ENCODE measurements at places on chromosomes 4 and X.
A peak's percentile ranks its signal among the peaks of the same experiment; 100 is the strongest.

- no peak for DNase-seq
Measured at GRCh38 chr4:184270808-184271413, 53.2 kb upstream of the ENPP6 start.

DNA sequence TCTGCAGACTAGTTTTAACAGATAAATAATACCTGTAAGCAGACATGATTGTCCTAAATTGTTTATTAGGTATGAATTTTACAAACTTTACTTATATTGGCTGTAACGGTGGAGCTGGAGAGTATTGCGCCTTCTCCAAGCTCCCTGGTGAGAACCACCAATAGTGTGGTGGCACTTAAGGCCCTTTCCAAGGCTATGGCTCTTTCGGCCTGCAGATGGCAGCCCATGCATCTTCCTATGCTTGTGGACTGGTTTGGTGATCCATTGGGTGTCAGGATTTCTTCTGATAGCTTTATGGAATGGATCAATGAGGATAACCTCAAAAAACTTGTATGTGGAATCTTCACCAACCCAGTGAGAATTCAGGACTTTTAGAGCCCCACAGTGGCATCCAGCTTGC lies 7.8 kb downstream of the LARP1B start:
- no peak for DNase-seq

- no peak for DNase-seq
Measured at GRCh38 chr4:69986663-69987062, 9.1 kb upstream of the STATH start.

GRCh38 chr4:109472343-109472761 lies 38.7 kb downstream of the SEC24B start:
- DNase-seq = no peak

DNA sequence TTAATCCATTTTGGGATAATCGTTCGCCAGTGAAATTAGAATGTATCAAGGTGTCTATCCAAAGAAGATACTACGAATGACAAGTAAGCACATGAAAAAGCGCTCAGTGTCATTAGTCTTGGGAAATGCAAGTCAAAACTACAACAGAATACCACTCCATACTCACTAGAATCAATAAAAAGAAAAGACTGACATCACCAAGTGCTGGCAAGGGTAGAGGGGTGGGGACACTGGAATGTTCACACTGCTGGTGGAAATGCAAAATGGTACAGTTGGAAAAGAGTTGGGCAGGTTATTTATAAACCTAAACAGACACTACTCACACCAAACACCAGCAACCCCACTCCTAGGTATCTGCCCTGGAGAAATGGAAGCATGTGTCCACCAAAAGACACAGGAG lies 11.2 kb downstream of the WDR1 start:
- DNase-seq = no peak

GRCh38 chr4:24164054-24164693 lies 274.3 kb upstream of the PPARGC1A start:
- DNase-seq = no peak

DNA sequence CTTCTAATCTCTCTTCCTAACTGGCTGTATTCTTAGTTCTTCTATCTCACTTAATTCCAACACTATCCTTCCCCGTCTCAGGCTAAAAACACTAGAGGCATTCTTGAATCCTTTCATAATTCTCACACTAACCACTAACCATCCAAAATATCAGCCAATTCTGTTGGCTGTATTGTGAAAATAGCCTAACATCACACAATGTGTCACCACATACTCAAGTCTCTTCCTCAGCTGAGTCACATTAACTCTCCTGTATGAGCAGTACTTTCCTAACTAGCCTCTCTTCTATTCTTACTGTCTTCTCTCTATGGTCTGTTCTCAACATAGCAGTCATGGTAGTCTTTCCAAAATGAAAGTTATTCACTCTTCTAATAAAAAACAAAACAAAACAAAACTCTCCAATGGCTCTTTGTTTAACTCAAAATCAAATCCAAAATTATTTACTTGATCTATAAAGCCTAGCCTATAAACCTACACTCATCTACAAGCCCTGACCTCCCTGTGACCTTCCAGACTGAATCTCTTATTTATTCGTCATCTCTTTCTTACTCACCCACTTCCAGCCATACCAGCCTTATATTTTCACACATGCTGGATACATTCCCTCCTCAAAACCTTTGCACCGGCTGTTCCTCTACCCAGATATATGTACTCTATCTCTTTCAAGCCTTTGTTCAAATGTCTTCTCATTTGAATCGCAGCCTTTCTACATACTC lies 445.9 kb downstream of the TLL1 start:
- DNase-seq = no peak

DNA sequence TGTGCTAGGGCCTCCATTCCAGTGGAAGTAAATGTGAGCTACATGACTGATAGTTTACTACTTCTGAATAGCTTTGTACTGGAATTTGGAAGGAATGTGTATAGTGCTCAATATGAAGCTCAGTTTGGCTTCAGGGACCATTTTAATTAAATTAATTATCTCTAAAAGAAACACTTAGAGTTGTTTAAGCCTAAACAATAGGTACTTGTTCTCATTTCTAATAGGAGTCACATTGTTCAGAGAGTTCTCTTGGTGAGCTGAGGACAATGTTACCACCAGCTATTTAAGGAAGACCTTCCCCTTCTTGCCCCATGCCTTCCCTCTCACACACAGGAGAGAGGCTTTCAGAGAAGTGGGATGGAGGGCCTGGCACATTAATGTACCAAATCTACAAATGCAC lies 78.3 kb downstream of the CHIC2 start:
- no peak for DNase-seq

DNA sequence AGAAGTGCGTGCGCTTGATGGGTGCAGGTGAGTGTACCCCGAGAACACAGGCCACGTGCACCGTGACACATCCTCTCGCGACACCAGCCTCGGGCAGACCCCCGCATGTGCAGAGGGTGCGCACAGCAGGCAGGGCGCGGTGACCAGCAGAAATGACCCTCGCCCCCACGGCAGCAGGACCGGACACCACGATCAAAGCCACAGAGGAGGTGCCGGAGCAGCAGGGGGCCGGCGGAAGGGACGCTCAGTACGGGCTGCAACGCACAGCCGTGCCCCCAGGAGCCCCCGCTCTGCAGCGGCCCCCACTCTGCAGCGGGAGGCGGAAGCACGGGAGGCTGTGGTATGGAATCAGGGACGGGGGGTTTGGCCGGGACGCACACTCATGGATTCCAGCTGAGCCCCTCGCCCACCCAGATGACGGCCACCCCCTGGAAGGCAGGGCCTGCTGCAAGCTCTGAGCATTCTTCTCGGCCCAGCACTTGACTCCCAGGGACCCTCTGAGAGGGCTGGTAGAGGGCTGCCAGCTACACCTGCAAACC lies 17.1 kb downstream of the PPP2R3B start:
- DNase-seq = no peak

DNA sequence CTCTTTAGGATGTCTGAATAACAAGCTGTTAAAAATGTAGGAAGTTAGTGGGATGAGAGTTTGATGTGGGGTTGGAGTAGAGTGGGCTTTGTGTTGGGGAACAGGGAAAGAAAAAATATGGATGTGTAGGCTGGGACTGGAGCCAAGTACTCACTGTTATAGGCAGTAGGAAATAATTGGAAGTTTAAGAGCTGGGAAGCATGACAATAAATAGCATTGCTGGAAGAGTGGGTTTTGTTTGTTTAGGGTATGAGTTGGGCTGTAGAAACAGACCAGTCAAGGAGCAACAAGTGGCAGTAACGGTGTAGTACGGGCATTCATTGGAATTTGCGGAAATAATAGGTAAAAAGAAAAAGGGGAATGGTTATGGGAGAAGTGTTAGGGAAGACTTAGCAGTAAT lies 81.6 kb downstream of the KDM6A start:
- no peak for DNase-seq

GRCh38 chrX:152822383-152823086 lies 8.0 kb downstream of the CETN2 start:
- no peak for DNase-seq

GRCh38 chrX:39795605-39796004 lies 302.2 kb downstream of the BCOR start:
- DNase-seq = no peak

DNA sequence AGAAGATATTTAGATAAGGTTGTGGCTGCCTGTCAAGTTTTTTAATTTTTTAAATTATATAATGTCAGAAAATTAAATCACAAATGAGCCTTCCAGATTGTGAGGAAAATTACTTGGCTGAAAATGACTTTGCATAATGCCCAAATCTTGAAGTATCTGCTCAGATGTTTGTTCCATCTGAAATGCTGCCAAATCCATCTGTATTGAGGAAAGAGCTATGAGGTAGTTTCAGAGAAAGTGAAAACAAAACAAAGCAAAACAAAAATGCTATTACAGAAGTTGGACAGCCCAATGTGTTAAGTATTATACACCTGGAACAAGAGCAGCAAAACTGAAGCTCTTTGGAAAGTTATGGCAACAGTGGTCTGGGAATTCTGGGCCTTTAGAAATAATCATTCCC lies 23.3 kb upstream of the GUCY1B1 start:
- DNase-seq = no peak

DNA sequence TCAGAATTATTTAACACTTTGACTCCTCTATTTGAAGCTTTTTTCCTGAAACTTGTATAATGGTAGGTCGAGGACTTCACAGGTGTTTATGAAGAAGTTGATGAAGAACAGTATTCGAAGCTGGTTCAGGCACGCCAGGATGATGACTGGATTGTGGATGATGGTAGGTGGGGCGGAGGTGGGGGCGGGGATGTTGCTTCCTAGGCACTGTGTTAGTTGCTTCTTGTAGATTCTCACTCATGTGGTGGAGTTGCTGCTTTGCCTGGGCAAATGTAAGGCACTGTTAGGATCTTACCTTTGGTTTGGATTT lies 9.4 kb downstream of the POLA1 start:
- DNase-seq = no peak

- no peak for DNase-seq
Measured at GRCh38 chrX:1464971-1465285, 12.2 kb upstream of the ASMTL start.

DNA sequence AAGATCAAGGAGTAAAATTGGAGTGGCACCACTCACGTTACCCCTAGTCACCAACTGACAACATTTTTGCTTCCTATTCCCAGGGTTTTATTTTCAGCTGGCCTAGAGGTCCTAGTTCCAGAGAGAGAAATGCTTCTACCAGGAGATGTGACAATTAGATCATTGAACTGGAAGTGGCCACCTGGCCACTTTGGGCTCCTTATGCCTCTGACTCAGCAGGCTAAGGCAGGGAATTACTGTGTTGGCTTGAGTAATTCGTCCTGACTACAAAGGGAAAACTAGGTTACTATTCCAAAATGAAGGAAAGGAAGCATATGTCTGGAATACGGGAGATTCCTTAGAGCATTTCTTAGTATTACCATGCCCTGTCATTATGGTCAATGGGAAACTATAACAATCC lies 831.6 kb upstream of the NDST4 start:
- no peak for DNase-seq

DNA sequence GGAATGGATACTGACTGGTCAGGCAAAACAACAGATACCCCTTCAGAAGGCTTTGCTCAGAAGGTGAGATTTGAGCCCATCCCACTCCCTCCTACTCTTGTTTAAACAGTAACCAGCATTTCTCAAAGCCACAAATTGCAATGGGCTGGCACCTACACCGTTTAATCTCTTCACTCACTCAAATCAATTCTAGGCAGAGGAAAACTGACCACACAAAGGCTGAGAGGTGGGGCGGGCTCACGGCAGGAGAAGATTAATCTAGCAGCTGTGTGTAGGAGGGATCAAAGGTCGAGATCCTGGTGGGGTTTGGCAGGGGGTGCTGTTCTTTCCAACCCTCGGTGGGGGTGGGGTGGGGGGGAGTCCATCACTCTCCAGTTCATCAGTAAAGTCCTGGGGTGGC lies 622.4 kb downstream of the BCOR start:
- DNase-seq = no peak

- no peak for DNase-seq
Measured at GRCh38 chrX:18534949-18535348, 109.5 kb downstream of the CDKL5 start.

GRCh38 chr4:141133146-141133998 lies at the start of gene RNF150:
RNF150 (minus strand) TSS chr4:141133469.
- no peak for DNase-seq

GRCh38 chr4:128291096-128291495 lies 3.5 kb upstream of the PGRMC2 start:
- no peak for DNase-seq

DNA sequence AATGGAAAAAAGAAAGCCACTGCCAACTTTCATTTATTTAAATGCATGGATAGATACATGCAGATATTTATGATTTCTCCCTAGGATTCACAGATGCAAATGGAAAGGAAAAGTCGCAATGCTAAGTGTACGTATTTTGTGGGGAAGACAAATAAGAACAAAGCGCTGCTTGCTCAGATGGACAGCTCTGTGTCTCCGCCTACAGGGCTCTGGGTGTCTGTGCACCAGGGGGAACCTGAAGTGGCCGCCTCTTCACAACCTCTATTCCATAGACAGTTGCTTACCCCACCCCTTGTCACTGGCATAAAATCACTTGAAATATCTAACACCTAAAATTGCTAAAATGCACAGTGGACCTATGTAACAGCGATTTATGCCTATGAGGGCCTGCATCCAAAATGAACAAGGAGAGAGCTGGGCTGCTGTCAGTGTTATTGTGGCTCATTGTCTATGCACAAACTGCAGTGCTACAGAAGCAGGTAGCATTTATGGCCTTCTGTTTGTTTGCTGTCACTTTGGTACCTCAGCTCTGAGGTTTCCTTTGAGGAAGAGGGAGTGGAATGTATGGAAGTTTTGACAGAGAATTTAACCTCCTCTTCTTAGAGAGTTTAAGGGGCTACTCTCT lies 58.6 kb upstream of the PAGE1 start:
- DNase-seq = peak; percentile 19

DNA sequence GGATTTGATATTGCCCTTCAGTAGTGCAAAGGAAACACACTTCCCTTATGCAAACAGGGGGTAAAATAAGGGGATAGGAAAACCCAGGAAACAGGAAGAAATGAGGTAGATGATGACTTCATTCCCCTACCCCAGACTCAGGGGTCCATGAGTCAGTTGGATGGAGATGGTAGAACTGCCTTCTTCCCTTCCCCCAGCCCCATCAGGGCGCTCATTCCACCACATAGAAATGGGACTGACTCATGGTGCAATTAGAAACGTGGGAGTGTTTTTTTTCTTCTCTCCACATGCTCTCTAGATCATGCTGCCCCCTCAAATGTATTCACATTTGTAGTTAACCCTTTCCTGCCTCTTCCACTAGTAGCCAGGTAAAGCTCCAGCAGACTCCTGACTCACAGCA lies 23.1 kb upstream of the ARMCX2 start:
- no peak for DNase-seq

GRCh38 chrX:66410806-66411205 lies 228.1 kb downstream of the EDA2R start:
- no peak for DNase-seq

GRCh38 chr4:46804781-46805413 lies 104.1 kb downstream of the COX7B2 start:
- DNase-seq = no peak

DNA sequence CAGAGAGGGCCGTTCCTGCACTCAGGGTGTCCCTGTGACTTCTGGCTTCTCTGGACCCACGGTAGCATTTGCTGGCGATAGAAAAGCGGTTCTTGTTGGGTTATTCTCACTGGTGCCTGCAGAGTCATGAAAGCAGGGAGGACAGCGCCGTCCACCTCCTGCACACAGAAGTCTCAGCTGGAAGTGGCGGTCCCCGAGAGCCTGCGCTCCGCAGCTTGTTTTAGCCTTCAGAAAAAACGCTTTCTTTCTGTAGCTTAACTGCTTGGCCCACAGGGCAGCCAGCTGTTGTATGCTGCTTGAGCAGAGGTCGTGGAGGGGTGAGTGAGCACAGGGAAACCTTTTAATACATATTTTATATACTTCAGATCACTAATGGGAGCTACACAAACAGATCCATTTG lies 400.7 kb upstream of the FAT1 start:
- DNase-seq = no peak

- DNase-seq = no peak
Measured at GRCh38 chr4:54493862-54494261, 163.9 kb upstream of the KIT start.

Data from T-helper 9 cell (primary cell).